ENCODE measurements at places on chromosomes 4 and X.

GRCh38 chrX:29547877-29548276 lies 667.5 kb upstream of the MAGEB2 start:
- no peak for DNase-seq

GRCh38 chrX:17395154-17395553 lies 20.2 kb downstream of the NHS start:
- DNase-seq: no peak

GRCh38 chr4:41132055-41132683 lies 82.2 kb downstream of the APBB2 start:
- DNase-seq: no peak

- DNase-seq: no peak
Measured at GRCh38 chr4:159685340-159686092, 582.6 kb downstream of the RAPGEF2 start.

GRCh38 chrX:65587616-65588526 lies 53.3 kb upstream of the LAS1L start:
- peak; percentile 84 for DNase-seq

GRCh38 chr4:157713342-157713741 lies 459.5 kb downstream of the GASK1B start:
- no peak for DNase-seq

GRCh38 chr4:113499166-113499565 lies 262.4 kb downstream of the CAMK2D start:
- DNase-seq: no peak

DNA sequence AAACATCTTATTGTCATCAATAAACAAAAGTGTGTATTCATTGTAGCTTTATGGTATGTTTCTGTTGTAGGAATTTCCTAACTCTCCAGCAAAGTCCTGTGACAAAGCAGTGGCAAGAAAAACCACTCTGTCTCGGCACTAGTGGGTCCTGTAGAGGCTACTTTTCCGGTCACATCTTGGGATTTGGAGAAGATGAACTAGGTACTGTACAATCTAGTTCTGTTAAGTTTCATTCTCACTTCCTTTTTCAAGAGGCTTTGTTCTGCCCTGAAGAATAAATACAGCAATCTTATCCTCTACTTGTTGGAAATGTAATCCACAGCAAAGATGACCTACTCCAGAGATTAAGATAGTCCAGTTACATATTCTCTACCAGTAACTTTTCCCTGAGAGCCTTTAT lies 69.3 kb downstream of the HHIP start:
- no peak for DNase-seq

DNA sequence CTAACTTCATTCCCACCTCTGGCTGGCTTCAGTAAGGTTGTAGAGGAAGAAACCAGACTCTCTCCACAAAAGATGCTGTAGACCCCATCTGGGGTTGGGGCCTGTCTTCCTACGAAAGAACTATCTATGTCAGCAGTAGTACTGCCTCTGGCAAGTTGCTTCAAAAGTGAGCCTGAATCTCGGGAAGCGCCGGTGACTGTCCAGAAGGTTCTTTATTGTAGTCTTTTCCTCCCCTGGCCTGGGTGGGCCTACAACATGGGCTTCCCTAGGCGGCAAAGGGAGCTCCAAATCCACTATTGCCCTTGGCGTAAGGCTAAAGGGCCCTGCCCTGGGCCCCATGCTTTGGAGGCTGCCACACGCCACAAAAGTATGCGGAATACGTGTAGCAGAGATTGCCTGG lies 38.6 kb upstream of the NYX start:
- no peak for DNase-seq

DNA sequence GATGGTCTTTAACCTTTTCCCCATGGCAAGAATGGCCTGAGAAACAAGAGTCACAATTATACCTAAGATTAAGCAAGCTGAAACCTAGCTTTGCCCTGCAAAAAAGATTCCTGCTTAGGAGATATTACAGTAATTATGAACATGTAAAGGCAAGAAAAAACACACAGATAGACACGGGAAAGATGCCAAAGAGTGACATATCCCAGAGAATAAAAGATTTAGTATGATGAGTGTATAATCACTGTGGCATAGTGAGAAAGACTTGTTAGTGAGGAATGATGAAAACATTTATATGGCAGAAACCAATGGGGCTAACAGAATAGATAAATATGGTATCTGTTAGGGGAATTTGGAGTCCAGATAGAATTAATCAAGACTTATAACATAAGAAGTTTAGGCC lies 29.6 kb upstream of the TASL start:
- DNase-seq: no peak

DNA sequence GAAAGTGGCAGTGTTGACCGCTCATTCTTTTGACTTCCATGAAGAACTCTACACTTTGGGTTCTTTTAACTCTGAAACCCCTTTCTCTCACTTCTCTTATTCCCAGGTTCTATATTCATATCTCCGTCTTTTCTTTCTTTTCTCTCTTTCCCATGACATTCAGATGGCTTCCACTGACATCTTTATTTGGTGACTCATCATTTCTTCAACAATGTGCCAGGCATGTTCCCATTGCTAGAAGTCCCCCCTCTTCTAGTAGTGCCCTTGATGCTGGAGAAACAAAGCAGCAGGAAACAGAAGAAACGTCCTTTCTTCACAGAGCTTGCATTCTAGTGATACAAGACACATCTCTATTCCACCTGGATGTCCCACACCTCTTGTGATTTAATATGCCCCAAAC lies 33.3 kb downstream of the PKD2 start:
- no peak for DNase-seq

GRCh38 chr4:122842392-122842791 lies 15.8 kb downstream of the FGF2 start:
- DNase-seq: no peak

- no peak for DNase-seq
Measured at GRCh38 chr4:98094118-98094517, 49.2 kb downstream of the STPG2 start.

DNA sequence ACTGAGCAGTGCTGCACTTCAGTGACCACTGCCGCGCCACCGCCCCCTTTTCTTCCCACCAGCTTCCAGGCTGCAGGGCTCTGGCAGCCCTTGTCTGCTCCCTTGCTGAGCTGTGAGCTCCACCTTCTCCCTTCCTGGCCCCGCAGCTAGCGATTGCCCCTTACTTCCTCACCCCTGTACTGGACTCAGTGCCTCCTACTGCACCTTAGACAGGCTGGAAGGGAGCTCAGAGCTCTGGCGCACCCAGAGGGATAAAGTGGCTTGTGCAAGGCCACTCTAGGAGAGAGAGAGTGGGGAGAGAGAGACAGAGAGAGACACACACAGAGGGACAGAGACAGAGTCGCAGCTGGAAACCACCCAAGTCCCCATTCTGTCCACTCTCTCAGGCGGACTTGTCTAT lies 6.0 kb downstream of the RASL11B start:
- peak; percentile 52 for DNase-seq

DNA sequence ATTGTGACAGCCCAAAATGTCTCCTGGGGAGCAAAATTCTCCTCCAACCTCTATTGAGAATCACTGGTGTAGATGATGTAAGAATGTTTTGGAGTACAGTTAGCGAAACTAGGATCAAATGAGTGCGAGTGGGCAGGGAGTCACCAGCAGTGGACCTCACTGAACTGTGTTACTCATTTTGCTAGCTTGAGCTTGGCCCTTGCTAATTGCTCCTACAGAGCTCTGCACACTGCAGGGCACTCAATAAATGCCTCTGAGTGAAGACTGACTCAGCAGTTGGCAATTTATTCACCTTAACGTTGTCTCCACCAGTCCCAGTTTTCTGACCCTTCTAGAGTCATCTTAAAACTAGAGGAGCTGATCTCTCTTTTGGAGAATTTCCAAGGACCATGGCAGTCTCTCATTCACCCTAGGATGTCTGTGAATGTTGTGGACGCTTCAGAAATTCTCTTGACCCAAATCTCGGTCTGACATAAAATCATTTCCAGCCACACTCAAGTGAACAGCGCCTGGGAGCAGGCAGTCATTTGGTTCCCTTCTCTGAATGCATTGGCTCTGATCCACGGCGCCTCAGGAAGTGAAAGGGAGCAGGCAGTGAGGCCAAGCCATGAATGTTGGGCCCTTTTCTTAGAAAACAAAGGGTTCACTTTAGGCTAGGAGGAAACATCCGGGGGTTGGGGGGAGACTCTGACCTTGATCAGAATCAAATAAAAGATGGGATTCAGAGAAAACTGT lies 148.1 kb downstream of the NWD2 start:
- no peak for DNase-seq

GRCh38 chr4:76993787-76994641 lies 44.5 kb downstream of the SEPTIN11 start:
- DNase-seq: no peak

DNA sequence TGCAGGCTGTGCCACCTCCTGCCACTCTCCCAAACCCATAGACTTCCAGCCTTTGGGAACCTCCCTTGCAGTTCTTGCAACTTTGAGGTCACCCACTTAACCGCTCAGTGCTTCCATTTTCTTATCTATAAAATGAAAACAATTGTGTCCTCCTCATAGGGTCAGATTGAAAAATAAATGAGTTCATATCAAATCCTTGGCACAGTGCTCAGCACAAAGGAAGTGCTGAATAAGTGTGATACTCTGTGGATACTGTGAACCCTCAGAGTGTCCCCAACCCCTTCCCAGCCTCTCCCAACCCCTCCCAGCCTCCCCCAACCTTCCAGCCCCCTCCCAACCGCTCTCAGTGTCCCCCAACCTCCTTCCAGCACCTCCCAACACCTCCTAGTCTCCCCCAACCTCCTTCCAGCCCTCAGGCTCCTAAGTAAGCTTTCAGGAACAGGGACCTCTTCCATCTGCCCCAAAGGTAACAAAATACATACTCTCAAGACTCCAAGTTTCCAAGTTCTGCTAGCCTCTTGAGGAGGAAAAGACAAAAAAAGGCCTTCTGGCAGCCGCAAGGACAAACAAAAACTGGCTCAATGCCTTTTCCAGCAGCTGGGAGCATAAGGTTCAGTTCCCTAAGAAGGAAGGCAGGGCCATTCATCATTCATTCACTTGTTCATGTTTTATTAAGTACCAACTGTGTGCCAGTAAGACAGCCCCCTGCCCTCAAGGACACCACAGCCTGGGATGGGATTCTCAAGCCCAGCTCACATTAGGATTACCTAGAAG lies 46.1 kb upstream of the LGI2 start:
- no peak for DNase-seq

DNA sequence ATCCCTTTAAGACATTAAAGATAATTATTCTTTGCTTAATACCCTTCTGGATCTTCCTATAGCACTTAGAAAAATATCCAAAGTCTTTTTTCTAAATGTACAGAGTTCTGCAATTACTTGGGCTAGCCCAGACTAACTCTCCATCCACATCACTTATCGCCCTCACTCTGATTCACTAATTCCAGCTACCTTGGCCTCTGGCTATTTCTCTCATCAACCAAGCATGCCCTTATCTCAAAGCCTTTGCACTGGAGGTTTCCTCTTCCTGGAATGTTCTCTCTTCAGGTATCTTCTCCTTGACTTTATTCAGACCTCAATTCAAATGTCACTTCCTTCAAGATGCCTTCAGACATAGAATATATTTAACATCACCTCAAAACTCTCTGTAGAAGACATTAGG lies 345.1 kb upstream of the SMIM31 start:
- DNase-seq: no peak

DNA sequence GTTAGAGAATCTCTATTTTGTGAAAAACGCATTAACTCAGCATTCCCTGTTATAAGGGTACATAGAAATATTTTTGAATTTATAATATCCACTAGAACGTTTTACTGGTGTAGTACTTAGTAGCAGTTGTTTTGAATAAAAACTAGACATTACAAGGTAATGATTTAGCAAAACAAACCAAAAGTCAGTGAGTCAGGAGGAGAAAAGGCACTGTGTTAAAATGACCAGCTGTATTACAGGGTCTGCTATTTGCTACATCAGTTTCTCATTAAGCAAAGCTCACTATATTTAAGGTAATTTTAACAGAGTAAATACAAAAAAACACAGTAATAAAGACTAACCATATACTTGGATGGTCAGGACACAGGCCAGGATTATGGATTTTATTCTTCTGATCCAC lies 152.8 kb downstream of the RASL11B start:
- no peak for DNase-seq

- DNase-seq: no peak
Measured at GRCh38 chr4:68445111-68445510, 2.2 kb upstream of the TMPRSS11E start.

DNA sequence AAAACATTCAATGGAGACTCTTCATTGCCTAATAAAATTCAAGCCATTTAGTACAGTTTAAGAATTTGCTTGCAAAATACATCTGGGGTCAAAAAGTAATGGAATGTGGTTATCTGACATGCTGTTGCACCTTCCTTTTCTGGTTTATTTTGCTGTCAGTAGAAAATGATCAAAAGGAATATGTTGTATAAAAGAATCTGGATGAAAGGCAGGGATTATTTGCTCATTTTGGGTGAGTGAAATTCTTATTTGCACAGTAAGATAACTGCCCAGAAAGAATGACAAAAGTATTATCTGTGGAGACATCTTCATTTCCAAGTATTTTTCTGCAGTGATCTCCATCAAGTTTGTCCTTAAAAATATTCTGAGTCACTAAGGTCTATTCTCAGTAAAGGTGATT lies 30.4 kb downstream of the BOD1L1 start:
- DNase-seq: no peak

GRCh38 chrX:16204538-16204937 lies 37.3 kb downstream of the MAGEB17 start:
- no peak for DNase-seq

DNA sequence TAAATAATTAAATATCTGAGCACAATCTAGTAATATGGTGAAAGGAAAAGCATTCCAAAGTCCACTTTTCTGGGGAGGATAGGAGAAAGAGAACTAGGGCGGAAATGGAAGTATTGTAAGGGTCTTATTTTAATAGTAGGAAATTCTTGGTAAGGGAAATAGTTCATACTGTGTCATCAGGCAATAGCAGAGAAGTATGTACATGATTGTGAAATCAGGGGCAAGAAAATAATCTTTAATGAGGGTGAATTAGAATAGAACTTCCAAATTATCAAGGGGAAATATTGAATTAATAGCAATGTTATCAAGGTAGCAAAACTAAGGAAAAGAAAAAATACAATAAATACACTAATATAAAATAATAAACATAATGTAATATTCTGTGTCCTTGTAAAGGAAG lies 14.8 kb downstream of the GIMD1 start:
- DNase-seq: no peak

DNA sequence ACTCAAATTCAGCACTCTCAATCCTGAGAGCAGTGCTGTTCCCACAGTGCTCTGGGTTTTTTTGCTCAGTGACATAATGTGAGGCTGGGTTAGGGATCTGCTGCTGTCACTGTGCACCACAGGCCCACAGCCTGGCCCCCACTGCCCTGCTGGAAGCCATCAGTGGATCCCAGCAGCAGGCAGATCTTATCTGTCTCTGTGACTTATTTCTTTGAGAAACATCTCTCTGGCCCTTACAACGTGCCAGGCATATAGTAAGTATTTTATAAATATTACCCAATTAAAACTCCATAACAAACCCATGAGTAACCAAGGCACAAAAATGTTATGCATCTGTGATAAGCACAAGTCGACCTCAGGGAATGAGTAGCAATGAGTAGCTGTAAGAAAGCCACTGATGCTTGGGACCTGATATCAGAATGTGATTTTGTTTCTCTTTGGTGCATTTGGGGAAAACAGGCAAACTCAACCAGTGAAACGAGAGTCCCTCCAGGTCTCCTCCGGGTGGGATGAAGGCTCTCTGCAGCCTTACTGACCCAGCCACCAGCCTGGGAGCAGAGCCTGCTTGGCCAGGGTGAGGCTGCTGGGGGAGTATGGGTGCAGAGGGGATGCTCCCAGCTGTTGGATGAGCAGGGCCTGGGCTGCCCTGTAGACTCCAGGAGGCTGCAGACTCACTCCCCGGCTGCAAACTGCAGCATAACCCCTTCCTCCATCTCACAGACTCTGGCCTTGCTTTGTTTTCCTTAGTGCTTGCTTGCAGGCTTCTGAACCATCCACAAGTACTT lies 172.7 kb upstream of the LNX1 start:
- no peak for DNase-seq

Data from left hindlimb (tissue), 1 donor.